Hippocampal formation (tissue), 2 donors: ENCODE measurements at places on chromosomes 4 and X.

GRCh38 chr4:150583287-150584110 is 1.5 kb downstream of the MAB21L2 start:
- no peak for DNase-seq

DNA sequence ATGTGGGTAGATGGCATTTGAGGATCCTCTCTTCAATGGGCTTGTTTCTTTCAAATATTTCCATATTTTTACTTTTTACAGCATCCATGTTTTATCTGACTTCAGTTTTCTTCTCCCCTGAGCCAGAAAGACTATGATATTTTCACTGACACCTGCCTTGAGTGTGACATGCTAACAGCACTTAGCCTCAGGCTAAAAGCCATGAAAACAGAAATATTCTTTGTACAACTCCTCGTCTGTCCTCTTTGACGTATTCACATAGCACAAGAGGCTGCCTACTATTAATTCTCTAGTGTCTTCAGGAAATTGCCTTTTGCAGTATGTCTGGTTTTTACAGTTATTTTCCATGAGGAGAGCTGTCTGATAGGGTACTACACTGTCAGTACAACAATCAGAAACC is 215.0 kb downstream of the MAD2L1 start:
- no peak for DNase-seq

DNA sequence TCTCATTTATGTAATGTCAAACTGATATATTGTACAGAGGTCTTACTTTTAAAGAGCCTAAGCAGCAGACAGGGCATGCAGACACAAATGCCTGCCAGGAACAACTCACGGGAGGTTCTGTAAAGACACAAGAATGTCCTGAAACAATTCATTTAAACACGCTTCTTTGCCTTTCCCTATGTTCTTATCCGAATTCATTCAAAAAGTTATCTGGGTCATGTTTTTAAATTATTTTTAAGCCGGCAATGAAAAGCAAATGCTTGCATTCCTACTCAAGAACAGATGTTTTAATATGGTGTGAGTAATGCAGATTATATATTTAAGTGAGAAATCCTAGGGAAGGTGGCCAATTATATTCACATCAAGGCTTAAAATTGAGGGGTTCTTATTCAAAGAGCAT is 192.6 kb downstream of the PDGFC start:
- no peak for DNase-seq

DNA sequence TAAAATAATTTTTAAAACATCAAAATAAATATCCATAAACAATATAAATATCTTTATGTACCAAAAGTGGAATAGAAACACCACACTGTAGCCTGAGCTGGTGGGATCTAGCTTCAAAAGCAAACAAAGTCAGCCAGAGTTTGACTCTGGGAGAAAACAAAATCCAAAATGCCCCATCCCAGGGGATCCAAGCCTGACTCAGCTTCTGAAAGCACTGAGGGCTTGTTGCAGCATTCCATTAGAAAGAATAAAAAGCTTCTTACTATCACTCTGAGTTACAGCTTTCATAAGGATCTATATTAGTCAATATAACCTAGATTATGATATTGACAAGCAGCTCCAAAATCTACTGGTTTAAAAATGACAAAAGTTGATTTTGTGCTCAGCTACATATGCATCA is 149.7 kb upstream of the ANKRD50 start:
- DNase-seq = no peak

DNA sequence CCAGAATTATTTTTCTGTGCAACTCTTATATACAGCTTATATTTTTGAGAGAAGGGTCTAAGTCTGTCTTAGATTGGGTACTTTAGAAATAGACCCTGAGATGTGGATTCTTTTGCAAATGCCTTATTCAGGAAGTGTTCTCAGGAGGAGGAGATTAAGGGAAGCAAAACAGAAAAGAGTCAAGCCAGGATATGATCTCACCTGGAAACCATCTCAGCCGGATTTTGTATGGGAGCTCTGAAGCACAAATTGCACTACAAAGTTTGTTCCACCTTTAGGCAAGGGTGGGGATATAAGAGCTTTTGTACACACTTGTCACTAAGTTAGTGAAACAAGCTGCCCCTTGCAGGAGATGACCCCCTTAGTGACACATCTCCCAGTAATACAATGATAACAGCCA is 121.2 kb upstream of the GRPR start:
- no peak for DNase-seq

DNA sequence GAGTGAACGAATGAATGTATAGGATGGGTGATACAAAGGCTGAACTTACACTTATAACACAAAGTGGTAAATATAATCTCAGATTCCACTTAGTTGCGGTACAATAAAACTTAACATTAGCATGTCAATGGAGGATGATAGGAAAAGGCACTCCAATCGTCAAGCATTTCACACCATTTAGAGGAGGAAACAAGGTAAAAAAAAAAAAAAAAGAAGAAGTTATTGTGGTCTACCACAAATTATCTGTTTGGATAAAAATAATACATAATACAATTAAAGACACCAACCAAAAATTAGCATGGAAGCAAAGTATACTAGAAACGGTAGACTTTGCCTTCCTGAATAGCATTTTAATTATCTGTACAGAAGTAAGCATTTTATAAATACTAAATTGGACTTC is 205.5 kb downstream of the PPP3CA start:
- DNase-seq = no peak

DNA sequence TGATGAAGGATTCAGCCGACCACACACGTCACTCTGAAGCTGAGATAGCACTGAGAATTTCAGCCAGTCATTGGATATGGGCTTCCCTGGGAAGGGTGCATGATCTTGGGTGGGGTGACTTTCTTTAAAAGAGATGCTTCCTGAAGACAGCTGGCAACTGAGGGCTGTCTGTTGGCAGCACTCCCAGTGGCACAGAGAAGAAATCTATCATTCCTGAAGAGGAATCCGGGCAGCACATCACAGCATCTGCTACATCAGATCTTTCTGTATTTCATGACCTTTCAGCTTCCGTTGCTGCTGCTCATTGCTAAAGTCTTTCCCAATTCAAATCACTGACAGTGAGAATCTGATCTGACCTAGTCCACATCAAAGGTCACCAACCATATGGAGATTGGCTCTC is 193.8 kb upstream of the RBPJ start:
- DNase-seq = no peak
